ENCODE measurements at places on chromosomes 5 and 9. TPM values are rescaled to one million over a fixed set of nuclear protein-coding genes. Genes with fewer than 3 reads are reported as not detected.

- no peak for DNase-seq
These were observed 7.7 kb upstream of the NFIB start for GRCh38 chr9:14321517-14322130.

- no peak for DNase-seq
These were observed 14.6 kb upstream of the C1QTNF3 start for GRCh38 chr5:34057569-34057968.

DNA sequence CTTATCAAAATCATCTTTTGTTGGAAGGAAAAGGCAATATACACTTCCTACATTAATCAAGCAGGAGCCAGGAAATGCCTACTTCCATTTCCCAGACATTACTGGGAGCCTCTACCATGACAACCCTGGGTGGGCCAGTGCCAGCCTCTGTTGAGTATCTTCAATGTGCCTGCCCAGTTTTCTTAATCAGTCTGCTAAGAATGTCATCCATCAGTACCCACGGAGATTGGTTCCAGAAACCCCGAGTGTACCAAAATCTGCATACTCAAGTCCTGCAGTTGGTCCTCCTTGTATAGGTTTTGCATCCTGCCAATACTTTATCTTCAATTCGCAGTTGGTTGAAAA is 82.4 kb downstream of the MARCHF3 start:
- DNase-seq, result no peak

GRCh38 chr9:98808411-98808815 is 943 bp downstream of the GALNT12 start:
- no peak for DNase-seq

Gene CEL
- 0.26 TPM for total RNA-seq

Gene SLC1A3
- 15.8 TPM for total RNA-seq

Data from uterus (tissue), 4 donors.